Stimulated activated CD4-positive, alpha-beta T cell treated with anti-CD3 and anti-CD28 coated beads, Interleukin-1b, Interleukin-23, amount 100 ng/mL, for 24 hours (primary cell): ENCODE measurements at places on chromosomes 2 and 18.

- DNase-seq = no peak
These were observed 46.0 kb downstream of the ZNF516 start for GRCh38 chr18:76449111-76449453.

GRCh38 chr18:27728659-27729058, 448.3 kb downstream of the CDH2 start:
- no peak for DNase-seq

DNA sequence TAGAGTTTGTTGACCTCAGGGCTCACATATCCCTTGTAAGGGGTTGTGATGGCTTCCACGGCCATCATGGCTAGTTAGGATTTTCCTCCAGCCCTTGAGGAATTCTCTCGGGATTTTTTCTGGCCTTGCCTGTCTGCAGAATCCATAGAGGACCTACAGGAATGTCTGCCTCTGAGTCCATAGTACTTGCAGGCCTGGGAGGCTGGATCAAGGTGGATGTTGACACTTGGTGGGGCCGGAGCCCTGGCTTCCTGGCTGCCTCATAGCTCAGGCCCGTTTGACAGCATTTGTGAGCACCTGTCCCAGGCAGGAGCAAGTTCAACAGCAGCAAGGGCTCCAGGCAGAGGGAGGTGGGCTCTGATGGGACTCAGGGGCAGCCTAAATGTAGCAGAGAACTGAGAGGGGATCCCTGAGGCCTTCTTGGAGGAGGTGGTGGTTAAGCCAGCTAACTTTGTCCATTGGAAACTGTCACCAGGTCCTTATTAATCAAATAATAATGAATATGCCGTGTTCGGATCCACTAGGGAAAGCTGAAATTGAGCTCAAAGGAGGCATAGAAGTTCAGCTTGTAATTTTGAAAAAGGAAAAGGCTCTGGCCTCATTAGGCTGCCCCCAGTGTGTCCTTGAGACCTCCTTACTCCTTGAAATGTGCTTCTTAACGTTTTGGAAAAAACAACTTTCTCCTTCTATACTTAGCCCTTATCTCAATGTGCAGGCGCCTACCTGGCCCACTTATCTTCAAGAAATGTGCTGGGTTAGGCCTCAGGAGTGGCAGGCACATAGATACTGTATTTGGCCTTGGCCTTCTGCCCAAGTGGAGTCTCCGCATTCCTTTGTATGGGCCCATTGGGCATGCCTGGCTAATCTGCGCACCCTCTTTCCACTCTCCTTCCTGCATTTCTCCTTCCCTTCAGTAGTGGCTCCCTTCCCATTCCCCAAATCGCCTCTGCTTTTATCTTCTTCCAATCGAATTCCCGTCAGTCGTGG, 66.9 kb downstream of the HPCAL1 start:
- no peak for DNase-seq

DNA sequence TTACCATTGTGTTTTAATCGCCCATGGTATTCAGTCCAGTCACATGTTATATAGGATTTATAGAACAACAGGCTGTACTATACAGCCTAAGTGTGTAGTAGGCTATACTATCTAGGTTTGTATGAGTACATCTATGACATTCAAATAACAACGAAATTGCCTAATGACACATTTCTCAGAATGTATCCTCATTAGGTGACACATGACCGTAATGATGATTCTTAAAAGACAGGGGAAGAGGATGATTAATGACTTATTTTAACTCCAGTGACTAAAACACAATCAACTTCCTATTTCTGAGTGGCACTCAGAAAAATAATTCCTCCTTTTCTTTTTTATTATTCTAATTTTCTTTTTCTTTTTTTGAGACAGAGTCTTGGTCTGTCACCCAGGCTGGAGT, 63.0 kb upstream of the ACSL3 start:
- no peak for DNase-seq

DNA sequence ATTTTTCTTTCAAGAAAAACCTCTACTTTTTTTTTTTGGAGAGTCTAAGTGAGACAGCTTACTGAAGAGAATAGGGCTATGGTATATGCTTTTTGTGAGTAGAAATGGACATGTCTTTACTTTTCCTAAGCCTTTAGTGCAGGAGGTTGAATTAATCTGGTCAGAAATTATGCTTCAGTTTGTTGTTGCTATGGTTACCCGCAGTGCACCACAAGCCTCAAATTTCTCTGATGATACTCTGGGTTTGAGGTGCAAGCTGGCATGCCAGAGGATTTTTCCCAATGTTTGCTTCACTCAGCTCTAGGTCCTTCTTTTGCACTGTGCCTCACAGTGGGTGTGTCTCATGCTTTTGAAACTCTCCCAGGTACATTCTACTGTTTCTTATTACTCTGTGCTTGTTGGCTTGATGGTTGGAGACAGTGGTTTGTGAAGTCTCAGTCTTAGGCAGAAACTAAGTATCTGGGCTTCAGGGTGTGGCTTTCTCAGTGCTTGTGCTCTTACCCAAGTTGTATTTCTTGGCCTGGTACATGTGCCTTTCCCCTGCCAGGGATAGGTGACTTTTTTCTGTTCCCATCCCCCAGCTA, 278.3 kb downstream of the RBM43 start:
- DNase-seq = no peak

DNA sequence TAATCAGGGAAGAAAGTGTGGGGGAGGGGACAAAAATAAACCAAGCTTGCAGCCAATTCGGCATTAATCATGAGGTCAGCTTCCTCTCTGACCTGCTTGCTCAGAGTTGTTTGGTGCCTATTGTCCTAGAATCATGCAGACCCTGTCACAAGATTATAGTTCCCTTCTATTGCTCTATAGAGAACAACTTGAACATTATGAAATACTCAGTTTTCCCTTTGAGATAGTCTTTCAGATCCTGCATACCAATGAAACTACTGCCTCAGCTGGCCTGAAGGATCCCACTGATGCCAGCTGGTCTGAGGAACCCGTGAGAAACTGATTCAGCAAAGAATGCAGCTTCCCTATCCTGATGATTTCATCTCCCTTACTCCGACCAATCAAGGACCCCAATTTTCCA, 955 bp upstream of the BBS5 start:
- no peak for DNase-seq

GRCh38 chr2:127448526-127448925, 30.3 kb downstream of the PROC start:
- DNase-seq = no peak

- no peak for DNase-seq
These were observed 28.6 kb downstream of the PCBP1 start for GRCh38 chr2:70115646-70116442.

DNA sequence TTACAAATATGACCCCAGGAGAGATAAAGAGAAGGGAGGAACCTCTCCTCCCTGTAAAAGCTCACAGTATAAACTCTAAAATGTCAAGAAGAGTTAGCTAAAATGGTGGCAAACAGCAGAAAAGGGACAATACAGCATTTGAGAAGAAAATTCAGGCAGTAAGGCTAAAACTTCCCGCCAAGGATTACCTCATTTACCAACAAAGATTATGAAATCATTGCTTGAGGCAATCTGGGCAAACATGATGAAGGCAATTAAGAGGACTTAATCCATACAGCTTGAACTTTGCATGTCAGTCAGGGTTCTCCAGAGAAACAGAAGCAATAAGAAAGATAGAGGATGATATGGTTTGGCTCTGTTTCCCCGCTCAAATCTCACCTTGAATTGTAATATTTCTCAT, 81.4 kb downstream of the CMPK2 start:
- DNase-seq = no peak

DNA sequence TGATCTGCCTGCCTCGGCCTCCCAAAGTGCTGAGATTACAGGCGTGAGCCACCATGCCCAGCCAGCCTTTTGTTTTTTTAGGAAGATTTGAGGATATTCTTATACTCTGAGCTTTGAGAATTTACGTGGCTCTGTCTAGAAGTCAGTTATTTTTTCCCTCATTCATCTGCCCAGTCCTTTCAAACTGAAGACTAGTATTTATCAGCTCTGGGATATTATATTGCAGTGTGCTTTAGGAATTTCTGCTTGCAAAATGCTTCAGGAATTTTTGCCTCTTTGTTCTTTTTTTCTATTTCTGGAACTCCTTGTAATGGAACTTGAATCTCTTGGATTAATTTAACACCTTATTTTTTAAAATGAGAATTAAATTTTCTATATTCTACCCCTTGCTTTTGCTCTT, 22.6 kb downstream of the ACSL3 start:
- DNase-seq = no peak

DNA sequence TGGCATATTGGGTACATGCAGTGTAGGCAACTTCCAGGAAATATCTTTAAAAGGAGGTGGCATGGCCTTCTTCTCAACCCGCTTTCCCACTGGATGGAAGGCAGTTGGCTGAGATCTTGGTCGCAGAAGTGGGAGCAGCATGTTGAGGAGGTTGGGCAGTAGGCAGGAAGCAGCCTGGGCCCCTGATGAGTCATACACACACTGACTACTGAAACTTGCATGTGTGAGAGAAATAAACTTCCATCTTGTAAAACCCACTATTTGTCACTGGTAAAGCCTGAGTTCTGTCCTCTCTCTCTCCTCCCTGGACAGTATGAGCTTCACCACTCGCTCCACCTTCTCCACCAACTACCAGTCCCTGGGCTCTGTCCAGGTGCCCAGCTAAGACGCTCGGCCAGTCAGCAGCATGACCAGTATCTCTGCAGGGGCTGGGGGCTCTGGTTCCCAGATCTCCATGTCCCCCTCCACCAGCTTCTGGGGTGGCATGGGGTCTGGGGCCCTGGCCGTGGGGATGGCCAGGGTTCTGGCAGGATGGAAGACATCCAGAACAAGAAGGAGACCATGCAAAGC, 233.8 kb upstream of the SPRED2 start:
- no peak for DNase-seq

DNA sequence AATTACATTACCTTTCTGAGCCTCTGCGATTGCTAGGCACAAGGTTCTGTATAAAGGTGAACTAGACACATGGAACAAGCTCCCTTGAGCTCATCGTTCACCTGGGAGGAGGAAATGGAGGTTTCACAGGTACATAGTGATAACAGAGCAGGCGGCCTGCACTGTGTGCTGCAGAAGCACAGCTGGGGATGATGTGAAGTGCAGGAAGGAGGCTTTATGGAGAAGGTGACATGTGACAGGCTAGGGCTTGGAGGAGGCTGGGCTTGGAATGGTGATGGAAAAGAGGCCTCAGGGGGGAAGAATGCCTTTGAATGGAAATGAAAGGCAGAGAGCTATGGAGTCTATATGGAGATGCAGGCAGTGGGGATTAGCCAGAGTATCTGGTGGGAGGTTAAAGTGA, 22.9 kb downstream of the MARCHF4 start:
- DNase-seq = no peak

DNA sequence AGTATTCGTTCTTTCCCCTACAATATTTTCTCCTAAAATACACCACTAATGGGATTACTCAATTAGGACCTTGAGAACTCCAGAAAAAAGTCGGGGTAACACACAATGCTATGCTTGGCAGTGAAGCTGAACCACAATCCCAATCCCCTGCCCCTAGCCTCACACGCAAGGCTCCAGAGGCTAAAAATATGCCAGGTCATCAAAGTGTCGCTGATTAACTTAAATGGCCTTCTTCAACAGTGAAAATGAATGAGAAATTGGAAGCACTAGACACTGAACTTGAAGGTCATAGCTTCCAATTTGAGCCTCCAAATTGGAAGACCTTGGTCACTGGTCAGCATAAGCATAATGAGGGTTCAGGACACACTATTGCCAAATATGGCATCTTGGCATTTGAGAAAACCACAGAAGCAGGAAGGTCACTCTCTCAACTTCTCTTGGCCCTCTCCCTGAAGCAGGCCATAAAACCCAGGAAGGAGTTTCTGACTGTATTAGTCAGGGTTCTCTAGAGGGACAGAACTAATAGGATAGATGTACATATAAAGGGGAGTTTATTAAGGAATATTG, 86.0 kb upstream of the SATB2 start:
- DNase-seq = no peak

- DNase-seq = no peak
These were observed 191.7 kb upstream of the HAAO start for GRCh38 chr2:42984081-42984480.

GRCh38 chr2:49260979-49261538, 106.7 kb upstream of the FSHR start:
- DNase-seq = no peak

- DNase-seq = no peak
These were observed 148.4 kb downstream of the SLC39A10 start for GRCh38 chr2:195805283-195805976.

DNA sequence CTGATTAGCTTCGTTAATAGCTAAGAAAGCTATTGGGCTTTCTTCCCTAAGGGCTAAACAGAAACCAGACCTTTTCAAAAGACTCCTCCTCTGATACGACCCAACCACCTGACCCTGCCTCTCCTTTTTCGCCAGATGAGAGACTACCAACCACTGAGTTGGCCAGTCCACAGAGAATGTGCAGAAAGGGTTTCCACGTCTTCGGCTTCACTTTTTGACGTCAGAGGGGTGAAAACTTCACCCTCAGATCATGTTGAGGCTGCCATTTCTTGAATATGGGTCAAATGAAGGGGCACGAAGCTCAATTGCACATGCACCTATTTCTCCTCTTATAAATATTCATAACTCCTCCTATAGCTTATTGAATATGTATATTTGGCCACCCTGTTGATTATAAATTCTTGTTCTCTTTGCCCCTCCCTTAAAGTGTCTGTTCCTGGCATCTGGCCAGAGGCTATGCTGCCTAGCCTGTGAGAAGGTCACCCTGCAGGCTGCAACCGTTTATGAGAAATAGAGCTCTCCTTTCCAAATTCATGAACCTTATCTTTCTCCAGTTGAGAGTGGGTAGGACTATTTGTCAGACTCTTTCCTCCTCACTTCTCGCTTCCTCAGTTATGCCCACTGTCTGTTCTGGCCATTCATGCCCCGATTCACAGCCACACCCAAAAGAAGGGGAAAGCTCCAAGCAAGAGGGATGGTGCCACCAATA, 301.6 kb downstream of the STK39 start:
- no peak for DNase-seq

- no peak for DNase-seq
These were observed 139.6 kb upstream of the MYCN start for GRCh38 chr2:15800495-15801329.

GRCh38 chr2:26989156-26989555, 18.7 kb downstream of the MAPRE3 start:
- no peak for DNase-seq

DNA sequence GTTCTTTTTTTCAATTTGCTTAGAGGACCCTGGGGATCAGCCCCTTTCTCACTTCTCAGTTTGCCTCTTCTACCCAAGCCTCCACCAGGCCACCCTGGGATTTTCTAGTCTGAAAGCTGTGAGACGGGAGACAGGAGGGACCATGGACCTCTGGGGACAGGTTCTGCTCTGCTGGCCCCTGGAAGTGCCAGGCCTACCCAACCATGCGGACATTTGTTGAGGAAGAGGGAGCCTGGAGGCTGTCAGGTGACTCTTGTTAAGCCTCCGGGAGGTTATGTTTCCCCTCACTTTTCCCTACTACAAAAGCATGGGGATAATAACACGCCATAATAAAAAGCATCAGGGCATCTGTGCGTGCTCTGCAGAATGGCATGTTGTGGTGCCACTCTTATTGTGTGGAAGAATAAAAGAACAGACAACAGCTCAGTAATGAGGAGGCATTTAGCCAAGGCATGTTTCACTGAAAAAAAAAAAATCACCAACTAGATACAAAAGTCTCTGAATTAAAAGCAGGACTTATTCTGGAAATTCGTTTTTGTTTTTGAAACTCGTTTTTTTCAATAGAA, 48.3 kb upstream of the PLA2R1 start:
- DNase-seq = no peak

- DNase-seq = no peak
These were observed 60.8 kb downstream of the CHRNA1 start for GRCh38 chr2:174703430-174703829.

GRCh38 chr2:102436323-102436722, 13.4 kb downstream of the IL18RAP start:
- no peak for DNase-seq

GRCh38 chr2:134098321-134098720, 155.6 kb upstream of the MGAT5 start:
- no peak for DNase-seq
